Kidney (tissue), 22 donors: ENCODE measurements at places on chromosomes 13 and 19. TPM values are rescaled to one million over a fixed set of nuclear protein-coding genes. Genes with fewer than 3 reads are reported as not detected.

Gene CEACAM21
- 5.6 TPM for total RNA-seq

Gene MBD3L3
- total RNA-seq, result not detected

DNA sequence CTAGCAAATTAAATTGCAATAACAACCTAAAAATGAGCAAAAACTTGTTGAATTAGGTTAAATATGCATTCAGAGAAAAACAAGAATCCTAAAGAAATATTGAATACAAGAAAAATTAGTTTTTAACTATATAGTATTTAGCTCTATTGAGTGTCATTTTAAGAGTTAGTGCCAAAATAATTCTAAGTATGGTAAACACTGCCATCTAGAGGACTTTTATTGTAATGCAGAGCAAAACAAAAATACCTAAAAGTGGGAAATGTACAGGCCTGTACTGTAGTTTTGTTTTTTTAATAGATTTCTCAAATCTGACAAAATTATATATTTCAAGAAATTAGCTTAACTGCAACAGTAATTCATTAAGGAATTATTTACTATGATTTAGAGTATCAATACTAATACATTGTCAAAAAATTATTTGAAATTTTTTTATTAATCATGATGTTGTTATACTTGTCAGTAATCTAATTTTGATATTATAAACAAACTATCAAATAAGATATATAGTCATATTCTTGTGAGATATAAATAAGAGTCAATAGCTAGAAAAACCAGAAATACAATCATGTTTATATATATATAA lies 8.2 kb upstream of the PCDH9 start:
- DNase-seq, result no peak

DNA sequence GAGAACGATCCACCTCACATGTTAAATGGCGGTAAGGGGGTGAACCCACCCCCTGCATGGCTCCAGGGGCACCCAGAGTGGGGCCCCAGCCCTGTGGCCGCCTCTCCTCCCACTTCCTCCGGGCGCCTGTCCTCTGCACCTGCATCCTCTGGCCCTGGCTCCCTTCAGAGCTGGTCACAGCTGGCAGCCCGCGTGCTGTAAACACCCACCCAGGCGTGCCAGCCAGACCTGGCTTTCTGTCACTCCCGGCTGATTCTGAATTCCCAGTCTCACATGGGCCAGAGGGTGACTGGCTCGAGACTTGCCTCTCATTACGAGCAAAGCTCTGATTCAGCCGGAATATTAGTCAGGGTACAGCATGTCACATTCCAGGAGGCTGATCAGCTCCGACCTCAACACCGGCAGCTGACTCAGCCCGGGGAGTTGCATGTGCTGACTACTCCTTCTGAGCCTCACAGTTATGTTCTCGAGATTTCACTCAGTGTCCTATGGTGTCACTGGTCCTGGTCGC lies 75.1 kb downstream of the GNG7 start:
- DNase-seq, result peak; percentile 94
